ENCODE measurements at places on chromosomes 3 and 15.

DNA sequence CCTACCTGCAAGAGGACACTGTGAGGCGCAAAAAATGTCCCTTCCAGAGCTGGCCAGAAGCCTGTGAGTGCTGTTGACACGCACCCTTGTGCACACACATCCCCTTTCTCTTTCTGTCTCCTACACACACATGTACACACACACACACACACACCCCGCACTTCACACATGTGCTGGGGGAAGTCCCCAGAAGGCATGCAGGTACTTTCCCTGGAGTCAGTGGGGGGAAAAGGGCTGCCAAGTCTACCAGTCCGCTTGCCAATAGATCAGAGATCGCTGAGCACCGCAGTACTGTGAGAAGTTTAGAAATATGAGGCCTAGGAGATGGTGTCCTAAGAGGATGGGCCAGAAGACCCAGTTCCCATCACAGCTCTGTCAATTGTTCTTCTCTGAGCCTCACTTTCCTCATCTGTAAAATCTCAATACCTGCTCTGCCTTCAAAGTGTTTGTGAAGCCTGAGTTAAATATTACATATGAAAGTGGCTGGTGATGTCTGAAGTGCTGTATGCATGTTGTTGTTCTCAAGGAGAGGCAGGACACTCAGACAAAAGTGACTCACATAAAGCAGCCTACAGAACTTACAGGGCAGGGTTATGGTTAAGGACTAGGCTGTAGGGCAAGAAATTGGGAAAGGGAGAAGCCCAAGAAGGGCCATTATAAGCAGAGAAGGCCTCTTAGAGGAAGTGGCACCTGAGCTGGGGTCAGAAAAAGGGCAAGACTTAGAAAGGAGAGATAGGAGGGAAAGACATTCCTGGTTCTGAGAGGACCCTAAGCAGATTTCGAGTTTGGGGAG is 6.8 kb downstream of the IL17RE start:
- DNase-seq, result no peak

DNA sequence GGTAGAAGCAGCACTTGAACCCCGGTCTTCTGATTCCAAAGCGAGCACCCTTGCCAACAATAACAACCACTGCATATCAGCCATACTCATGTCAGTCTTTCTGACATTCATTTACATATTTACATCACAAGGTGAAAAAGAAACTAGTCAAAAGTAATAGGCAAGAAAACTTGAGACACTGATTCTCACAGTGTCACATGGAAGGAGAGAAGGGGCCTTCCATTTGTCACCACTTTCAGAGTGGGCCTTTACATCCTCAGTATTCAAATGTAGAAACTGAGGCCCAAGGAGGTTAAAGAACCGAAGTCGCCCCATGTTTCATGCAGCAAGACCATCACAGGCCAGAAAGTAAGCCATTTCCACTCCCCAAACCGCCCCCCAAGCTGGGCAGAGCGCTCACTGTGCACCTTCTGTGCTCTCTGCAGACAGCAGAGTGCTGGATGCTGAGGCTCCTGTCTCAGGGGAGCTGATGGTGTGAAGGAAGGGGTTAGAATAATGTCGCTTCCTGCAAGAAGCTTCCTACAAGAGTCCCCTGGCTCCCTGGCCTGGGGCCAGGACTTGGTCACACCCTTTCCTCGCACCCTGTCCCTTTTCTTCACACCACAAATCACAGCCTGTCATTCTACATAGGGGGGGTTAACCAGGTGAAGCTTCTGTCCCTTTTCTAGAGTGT is 260.1 kb downstream of the UACA start:
- DNase-seq, result no peak

DNA sequence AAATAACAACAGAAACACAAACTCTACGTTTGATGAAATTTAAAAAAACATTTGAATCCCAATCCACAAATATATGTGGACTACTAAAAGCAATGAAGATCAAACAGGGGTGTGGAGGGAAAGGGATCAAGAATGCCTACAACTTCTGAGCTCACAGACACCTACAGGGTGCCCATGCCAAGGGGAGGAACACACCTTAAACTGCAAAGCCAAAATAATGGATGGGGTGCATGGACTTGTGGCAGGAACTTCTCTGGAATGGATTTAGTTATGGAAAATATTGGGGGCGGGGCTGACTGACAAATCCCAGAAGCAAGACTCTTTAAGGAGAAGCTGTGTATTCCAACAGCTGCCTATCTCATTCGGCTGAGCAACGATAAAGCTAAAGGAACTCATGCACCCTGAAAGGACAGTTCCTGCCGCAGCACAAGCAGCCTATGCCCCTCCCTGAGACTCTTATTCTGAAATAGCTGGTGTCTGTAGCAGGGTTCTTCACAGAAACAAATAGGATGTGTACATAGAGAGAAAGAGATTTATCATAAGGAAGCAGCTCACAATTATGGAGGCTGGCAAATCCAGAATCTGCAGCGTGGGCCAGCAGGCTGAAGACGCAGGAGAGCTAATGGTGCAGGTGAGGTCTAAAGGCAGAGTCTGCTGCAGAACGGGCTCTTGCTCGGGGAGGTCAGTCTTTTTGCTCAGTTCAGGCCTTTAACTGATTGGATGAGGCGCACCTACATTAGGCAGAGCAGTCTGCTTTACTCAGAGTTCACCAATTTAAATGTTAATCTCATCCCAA is 24.5 kb upstream of the PLA2G4D start:
- no peak for DNase-seq

GRCh38 chr3:9163289-9163688 is 86.2 kb downstream of the SRGAP3 start:
- no peak for DNase-seq

DNA sequence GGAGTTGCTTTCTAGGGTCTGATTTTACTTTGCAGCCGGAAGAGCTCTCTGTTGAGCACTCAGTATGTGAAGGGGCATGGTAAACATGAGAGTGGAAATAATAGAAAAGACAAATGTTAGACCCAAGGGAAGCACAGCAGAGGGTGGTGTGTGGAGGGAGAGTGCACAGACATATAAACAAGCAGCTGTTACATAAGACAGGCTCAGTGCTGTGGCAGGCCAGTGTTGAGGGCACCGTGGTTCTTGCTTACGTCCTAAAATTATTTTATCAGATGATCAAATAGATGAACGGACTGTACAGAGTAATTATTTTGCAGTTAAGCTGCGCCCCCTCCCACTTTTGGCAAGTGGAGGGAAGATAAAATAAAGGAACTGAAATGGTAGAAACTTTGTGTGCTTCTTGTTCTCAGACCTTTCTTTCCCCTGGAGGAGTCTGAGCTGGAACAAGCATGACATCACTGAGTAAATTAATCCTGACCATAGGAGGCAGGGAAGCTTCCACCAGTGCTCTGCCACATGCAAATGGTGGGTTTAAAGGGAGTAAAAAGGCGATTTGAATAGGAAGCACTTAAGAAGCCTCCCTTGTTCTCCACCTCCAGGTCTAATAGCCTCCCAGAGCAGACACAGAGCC is 205.6 kb downstream of the IL20RB start:
- no peak for DNase-seq

DNA sequence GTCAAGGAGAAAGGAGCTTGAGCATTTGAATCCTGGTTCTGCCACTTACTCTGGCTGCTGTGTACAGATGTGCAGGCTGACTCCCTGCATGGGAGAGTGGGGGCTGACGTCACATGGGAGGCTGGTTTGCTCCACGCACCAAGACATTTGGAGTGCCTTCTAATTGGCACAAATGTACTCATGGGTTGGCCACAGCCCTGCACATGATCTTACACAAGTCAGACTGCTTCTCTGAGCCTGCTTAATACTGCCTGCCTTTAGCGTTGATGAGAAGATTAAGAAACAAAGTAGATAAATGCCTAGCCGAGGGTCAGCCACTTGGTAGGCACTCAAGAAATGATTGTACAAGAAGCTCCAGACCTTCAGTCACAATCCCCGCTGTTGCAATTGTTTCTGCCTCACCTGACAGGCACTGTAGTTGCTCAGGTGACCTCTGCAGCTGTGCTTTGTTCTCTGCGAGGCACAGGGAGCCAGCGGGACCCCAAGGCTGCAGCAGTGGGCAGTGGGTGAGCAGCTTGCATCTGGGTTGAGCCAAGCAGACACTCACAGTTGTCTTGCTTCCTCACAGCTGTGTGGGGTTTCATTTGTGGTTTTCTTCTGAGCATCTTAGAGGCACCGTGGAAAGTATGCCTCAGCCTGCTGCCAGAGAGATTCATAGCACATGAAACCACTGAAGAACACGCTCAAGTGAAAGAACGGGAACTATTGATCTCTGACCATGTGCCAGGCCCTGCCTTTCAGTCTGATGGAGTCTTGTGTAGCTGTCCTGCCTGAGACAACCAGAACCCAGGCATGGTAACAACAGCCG is 33.1 kb downstream of the GRK7 start:
- peak; percentile 94 for DNase-seq

DNA sequence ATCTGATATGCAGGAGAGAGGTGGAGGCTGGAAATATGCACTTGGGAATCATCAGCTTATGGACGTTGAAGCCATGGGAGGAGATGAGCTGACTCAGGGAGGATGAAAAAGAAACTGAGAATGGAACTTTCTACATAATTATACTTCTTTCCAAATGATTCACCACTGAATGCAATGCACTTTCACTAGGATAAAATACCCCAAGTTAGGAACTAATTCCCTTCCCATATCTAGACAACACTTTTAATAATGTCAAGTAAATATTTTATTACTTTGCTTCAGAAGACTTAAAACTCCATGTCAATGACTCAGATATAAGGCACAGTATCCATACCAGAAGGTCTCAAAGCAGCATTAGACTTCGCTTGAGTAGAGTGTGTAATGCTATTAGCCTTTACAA is 24.2 kb downstream of the NPTN start:
- no peak for DNase-seq

DNA sequence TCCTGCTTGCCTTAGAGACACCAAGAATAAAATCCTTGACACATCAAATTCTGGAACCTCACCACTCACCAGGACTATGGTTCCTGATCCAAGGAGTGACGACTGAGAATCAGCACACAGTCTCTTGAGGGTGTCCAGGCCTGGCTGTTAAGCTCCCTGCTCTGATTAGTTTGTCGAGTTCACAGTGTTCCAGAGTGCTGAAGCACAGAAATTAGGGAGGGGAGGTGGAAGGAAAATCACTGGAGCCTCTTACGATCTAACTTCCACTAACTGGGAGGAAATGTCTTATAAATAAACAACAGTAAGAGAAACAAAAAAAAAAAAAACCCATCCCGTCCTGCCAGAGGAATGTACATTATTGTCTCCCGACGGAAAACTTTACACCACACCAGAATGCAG is 330.2 kb downstream of the TIGIT start:
- no peak for DNase-seq

- peak; percentile 25 for DNase-seq
These were observed 267.1 kb downstream of the RPLP1 start for GRCh38 chr15:69719527-69720240.

- no peak for DNase-seq
These were observed 75.8 kb downstream of the NR2F2 start for GRCh38 chr15:96406291-96406690.

- peak; percentile 15 for DNase-seq
These were observed 16.6 kb downstream of the EPB42 start for GRCh38 chr15:43204016-43204901.

GRCh38 chr3:128464188-128464587 is 2.5 kb downstream of the DNAJB8 start:
- DNase-seq, result no peak

GRCh38 chr3:98540346-98540745 is 8.6 kb downstream of the GPR15 start:
- DNase-seq, result no peak

- DNase-seq, result no peak
These were observed 643.4 kb upstream of the NR2F2 start for GRCh38 chr15:95687061-95687460.

DNA sequence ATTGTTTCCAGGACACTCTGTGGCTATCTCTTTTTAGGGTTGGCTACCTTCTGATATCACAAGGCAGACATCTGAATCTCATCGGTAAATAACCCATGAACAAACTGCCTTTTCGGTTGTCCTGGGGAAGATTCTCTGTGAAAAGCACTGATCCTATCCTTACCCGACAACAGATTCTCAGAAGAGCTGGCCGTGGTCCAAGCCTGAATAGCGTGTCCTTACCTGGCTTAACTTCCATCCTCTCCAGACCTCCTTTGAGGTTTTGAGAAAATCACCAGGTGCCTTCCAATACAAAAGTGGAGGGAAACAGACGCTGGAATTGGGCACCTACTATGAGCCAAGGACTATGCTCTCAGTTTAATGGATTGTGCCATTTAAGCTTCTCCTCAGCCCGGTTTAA is 87.4 kb upstream of the ARHGEF3 start:
- DNase-seq, result no peak

DNA sequence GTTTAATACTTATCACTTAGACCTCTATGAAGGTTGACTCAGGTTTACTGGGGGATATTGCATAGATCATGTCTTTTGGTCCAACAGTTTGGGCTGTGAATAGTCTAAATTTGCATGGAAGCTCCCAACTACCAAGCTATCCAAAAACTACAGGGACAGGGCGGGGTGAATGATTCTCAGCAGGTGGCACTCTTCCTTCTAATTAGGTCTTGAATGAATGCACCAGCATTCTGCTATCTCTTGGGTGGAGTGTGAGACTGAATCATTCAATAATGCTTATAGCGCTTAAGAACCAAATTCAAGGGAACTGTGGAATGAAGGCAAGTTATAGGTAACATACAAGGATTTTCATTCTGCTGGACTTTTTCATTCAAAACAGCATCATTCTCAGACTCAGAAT is 346.3 kb downstream of the TIGIT start:
- DNase-seq, result no peak

GRCh38 chr3:120399372-120399771 is 50.2 kb upstream of the LRRC58 start:
- no peak for DNase-seq

DNA sequence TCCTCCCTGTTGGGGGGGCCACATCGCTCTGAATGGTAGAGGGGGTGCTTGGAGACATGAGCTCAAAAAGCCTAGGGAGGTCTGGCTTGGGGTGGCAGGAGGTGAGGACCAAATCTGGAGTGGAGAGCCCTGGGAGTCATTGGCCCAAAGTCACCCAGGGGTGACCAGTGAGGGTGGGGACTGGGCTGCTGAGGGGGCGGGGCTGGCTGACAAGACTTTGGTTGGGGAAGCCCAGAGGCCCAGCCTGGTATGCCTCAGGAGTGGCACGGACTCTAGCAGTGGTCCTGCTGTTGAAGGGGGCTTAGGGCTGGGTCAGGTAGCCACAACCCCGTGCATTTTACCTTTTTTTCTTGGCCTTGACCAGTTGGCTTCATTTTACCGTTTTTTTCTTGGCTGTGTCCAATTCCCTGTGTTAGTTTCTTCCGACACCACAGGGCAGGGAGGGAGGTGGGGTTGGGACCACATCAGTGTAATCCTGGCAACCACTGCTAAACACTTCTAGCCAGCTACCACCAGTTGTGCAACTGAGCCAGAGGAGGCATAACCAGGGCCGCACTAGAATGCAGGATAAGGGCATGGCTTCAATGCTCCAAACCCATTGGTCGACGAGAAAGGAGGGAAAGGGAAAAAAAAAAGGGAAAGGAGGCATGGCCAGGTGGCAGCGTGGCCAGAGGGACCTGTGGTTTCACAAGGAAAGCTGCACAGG is 105.3 kb upstream of the C2CD4B start:
- no peak for DNase-seq

- DNase-seq, result no peak
These were observed 134.3 kb downstream of the NSMCE3 start for GRCh38 chr15:29135309-29135657.
